Fibroblast of skin of right biceps (primary cell): ENCODE measurements at places on chromosomes 11 and 22.

GRCh38 chr11:32888805-32889204 is 3.8 kb upstream of the QSER1 start:
- DNase-seq: peak; percentile 40

DNA sequence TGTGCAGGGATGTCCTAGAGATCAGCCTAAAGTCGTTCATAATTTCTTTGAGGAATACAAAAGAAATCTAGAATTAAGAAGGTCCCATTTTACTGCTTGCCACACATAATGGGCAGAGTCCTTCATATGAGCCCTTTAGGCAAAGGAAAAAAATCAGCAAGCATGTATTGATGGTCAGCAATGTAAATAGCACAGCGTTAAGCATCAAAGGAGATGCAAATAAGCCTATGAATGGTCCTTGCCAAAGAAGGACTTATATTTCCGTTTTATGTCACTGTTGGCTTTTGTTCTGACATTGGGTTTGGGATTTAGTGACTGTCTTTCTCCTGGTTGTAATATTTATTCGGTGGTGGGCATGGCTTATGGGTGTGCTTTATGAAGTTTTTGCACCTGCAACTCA is 69.8 kb downstream of the CD44 start:
- DNase-seq: no peak

DNA sequence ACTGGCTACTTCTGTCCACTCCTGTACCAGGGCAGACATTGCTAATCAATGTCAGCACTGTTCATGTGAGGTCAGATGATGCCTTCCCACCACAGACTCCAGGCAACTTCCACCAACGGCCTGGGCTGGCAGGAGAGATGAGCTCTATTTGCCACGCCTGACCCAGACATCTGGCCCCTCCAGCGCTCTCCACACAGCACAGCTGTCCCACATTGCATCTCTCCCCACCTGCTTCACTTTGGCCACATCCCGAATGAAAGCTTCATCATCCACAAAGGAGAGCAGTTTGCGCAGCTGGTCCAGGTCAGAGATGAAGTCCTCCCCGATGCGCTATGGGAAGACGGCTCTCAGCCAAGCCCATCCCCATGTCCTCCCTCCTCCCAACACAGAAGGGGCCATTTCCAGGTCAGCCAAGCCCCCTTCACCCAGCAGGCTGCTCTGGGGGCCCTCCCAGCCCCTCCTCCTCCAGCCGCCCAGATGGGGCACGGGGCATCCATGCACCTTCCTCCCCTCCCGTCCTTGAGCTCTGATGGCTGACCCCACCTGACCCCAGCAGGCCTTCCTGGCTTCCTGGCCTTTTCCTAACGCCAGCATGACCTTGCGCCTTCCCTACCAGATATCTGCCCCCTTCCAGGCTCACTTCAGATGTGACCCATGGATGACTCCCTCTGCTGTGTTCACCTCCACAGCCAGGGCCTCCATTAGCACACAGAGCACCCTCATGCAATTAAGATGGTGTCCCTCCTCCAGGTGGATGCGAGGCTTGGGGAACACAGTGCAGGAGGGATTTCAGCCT is 7.4 kb downstream of the PYGM start:
- DNase-seq: no peak

- no peak for DNase-seq
These were observed 663 bp upstream of the BUD13 start for GRCh38 chr11:116773203-116774097.

GRCh38 chr11:125401746-125402145 is 94.3 kb downstream of the FEZ1 start:
- no peak for DNase-seq

GRCh38 chr22:38927033-38927781 is 30.2 kb upstream of the APOBEC3A start:
- peak; percentile 37 for DNase-seq

DNA sequence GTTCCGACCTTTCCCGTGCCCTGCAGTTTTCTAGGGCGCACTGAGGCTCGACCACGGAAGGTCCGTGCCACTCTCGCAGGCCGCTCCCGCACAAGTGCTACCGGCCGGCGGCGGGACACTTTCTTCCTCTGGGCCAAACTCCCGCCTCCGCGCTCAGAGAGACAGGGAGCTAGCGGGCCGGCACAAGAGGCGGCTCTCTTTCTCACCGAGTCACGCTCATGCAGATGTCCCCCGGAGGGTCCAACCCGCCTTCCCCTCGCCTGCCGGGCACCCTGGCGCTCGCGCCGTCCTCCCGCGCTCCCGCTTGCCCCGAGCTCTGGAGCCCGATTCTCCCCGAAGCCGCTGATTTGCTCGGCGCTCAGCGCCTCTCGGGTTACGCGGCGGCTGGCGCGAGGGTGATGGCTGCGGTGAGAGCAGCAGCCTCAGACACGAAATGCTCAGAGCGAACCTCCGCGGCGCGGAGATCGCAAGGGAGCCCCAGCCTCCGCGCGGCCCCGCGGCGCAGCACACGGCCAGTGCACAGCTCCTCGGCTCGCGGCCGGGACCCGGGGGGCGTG is 1.0 kb downstream of the LMO1 start:
- peak; percentile 59 for DNase-seq

- no peak for DNase-seq
These were observed 61.0 kb upstream of the GLYATL1B start for GRCh38 chr11:59025097-59025496.

DNA sequence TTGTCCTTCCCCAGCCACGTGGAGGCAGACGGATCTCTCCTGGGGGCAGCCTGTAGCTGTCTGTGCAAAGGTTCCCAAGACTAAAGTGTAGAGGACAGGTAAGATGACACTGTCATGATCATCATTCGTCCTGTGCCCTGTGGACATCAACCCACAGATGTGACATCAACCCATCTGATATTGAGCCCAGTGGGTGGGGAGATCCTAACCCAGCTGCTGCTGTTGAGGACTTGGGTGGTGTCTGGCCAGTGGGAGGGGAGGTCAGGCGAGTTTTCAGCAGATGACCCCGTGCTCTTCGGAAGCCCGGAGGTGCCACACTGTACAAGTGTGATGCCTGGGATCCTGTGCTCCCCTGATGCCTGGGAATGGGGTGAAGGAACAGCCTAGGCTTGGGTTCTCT is 1.2 kb upstream of the GAL start:
- DNase-seq: no peak

DNA sequence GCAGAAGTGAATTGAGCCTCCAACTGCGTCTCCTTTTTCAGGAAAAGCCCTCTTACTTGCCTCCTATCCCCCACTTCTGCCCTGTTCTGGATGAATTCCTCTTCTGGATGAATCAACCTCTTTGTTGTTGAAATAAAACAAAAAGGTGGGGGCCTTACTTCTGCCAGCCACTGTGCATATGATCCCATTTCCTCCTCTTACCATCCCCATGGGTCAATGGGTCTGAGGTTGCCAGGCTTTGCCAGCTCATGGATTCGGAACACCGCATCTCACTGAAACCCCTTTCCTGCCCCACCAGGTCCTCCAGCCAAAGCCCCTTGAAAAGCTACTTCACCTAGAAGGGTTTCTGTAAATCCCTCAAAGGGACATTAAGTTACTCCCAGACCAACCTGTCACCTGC is 3.7 kb upstream of the CHST1 start:
- DNase-seq: no peak

DNA sequence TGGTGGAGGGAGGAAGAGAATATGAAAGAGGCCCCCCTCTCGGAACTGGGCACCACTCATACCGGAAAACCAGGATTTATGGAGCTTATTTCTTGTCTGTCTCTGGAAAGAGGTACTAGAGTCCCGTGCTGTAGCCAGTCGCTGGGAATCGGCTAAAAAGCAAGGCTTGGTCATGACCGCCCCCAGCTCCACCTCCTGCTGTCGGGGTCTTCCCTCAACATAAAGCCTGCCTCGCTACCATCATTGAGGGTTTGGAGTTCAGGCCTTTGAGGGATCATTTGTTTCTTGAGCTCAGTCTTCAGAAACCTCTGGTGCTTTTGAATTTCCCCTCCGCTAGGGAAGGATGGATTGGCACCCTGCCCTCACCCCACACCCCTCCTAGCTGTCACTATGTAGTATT is 97.1 kb downstream of the TSPAN18 start:
- no peak for DNase-seq

GRCh38 chr22:23500508-23501260 is 79.4 kb downstream of the IGLL1 start:
- no peak for DNase-seq

DNA sequence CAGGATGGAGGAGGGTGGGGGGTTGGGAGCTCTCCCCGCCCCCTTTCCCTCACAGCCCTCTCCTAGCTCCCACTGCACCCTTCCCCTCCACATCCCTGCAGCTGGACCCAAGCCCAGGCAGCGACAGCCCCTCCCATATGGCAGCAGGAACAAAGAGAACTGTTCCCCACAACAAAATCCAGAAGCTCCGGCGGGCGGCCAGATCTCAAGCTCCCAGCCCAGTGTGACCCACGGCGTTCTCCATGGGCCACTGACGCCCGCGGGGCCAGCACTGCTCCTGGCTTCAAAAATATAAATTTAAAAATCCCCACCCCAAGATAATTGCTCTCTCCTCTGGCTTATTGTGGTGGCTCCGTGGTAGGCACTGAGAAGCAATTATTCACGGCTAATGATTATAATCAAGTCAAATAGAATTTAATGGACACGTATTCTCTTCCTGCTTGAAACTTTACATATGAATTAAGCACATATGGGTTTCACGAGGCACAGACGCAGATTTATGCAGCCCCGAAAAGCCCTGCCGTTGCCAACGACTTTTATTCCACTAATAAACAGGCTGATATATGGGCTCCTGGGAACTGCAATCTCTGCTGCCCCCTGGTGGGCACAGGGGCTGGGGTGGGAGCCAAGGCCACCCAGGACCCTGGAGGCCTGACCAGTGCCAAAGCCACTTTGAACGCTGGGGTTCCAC is 17.5 kb downstream of the MACROD1 start:
- peak; percentile 78 for DNase-seq

GRCh38 chr22:50536226-50536625 is 6.4 kb upstream of the TYMP start:
- DNase-seq: no peak

GRCh38 chr11:71169313-71169712 is 83.1 kb downstream of the SHANK2 start:
- DNase-seq: no peak
